Right renal pelvis (tissue), 4 donors: ENCODE measurements at places on chromosomes 12 and 14.

DNA sequence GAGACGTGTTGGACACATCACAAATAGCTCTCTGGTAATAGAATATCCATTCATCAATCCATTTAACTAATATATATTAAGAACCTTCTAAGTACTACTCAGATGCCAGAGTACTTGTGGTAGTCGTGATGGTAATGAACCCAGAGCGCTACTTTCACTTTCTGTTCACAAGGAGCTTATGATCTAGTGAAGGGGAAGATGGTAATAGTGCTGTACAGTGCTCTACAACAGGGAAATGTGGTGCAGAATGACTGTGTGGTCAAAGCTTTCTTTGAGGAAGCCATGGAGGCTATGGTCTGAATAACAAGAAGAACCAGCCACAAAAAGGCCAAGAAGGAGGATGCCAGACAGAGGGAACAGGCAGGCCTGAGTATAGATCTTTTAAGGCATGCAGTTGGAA lies 212.0 kb downstream of the PTPRO start:
- DNase-seq: no peak

DNA sequence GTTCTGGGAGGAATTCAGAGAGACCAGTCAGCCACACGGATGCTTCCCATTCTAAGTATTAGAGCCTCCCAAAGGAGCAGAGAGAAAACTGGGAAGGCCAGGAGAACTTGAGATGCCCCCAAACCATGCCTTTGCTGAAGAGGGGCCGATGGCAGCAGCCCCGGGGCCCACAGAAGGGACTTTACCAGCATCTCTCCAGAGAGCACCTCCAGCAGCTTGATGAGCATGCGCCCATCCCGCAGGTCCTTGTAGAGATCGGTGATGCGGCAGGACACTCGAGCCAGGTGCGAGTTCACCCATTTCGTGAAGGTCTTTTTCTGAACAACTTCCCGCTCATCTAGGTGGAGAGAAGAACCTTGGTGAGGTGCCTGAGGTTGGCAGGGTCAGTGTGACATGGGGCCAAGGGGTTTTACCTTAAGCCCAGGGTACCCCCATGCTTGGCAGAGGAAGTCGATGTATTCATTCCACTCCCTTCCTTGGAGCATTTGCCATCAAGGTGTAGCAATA lies 74.9 kb downstream of the SPTB start:
- DNase-seq: no peak

- DNase-seq: no peak
Measured at GRCh38 chr14:104816616-104816884, 15.6 kb downstream of the ZBTB42 start.

- DNase-seq: no peak
Measured at GRCh38 chr12:11765421-11765816, 115.9 kb downstream of the ETV6 start.

DNA sequence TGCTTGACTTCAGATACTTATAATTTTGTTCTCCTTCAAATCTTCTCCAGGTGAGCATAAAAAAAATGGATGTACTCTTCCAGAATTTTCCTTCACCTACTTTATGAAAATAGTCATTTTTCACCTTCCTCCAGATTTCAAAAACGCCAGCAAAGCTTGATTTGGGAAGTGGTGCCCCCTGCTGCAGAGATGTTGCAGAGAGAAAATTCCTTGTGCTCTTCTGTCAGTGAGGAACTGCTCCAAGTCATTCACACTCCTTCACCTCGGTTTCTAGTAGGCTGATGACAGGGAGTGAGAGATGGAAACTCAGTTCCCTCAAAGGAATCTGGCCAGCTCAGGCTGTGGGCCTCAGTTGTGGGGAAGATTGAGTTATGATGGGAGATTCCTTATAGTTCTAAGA lies 24.2 kb upstream of the RNASE3 start:
- no peak for DNase-seq

DNA sequence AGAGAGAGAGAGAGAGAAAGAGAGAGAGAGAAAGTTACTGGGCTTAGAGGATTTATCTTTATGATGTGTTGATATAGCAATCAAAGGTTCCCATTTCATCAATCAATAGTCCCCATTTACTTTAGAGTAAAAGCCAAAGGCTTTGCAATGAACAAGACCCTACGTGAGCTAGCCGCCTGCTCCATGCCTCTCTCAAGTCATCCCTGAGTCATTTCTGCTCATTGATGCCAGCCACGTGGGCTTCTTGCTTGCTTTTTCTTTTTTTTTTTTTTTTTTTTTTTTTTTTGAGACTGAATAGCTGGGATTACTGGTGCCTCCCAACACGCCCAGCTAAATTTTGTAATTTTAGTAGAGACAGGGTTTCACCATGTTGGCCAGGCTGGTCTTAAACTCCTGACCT lies 70.9 kb downstream of the GPR135 start:
- no peak for DNase-seq
